ENCODE measurements at places on chromosomes 12 and 14. TPM values are rescaled to one million over a fixed set of nuclear protein-coding genes. Genes with fewer than 3 reads are reported as not detected.

GRCh38 chr14:70036665-70037064 is 152.1 kb downstream of the SLC8A3 start:
- H3K27ac ChIP-seq = no peak overlapping the region
- no peaks in the 10 kb centered on the region for H3K4me1 ChIP-seq
- H3K4me3 ChIP-seq = no peak overlapping the region
- no peak for DNase-seq
- H3K27me3 ChIP-seq = no peaks in the 10 kb centered on the region

DNA sequence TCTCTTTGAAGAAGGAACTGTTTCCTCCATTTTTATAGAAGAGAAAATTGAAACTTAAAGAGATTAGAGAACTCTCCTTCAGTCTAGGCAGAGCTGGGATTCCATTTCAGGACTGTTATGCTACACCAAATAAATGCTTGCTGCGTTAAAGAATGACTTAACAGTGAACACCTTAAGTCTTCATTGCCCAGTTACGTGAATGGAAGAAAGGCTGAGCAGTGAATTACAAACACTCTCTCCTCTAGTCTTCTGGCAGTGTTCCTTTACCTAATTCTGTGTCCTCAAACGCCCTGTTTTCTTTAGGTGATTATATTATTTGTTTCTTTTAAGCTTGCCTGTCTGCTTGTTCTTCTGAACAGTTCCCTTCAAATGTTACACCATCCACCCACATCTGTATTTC is 59.7 kb downstream of the RCOR1 start:
- no peaks in the 10 kb centered on the region for H3K36me3 ChIP-seq
- no peak overlapping the region for H3K4me3 ChIP-seq

DNA sequence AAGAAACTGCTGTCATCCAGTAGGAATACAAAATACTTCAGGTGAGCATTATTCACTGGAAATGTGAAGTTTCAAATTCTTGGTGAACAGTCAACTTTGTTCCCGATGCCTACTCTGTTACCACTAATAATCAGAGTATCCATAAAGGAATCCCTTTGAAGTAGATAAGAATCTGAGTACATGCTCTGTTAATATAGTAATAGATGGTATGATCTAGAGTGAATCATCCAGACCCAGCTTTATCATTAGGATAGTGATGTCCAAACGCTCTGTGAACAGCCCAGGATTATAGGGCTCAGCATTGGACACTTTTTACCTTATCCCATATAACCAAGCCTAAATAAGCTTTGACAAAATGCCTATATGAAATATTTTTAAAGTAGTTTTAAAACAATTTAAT is 33.3 kb downstream of the PPP2R3C start:
- no peaks in the 10 kb centered on the region for H3K4me1 ChIP-seq
- H3K27me3 ChIP-seq = no peaks in the 10 kb centered on the region
- no peak overlapping the region for H3K27ac ChIP-seq
- no peak overlapping the region for H3K4me3 ChIP-seq
- H3K36me3 ChIP-seq = peaks cover 66% of the 10 kb centered on the region
- no peak for DNase-seq

DNA sequence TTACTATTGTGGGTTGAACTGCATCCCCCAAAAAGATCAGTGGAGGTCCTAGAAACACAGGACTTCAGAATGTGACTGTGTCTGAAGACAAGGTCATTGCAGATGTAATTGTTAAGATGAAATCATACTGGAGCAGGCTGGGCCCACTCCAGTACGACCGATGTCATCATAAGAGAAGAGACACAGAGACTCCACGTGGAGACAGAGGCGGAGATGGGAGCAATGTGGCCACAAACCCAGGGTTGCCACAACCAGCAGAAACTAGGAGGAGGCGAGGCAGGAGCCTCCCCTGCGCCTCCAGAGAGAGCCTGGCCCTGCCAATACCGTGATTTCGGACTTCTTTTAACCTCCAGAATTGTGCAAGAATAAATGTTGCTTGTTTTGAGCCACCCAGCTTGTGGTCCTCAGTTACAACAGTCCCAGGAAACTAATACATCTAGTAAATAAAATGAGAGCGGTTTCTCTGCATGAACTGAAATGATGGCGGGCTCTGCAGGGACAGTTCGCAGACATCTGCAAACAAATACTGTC is 25.7 kb upstream of the FZD10 start:
- no peaks in the 10 kb centered on the region for H3K36me3 ChIP-seq
- no peak overlapping the region for H3K4me3 ChIP-seq
- no peaks in the 10 kb centered on the region for H3K4me1 ChIP-seq
- H3K27ac ChIP-seq = no peak overlapping the region
- no peaks in the 10 kb centered on the region for H3K27me3 ChIP-seq
- DNase-seq = no peak

GRCh38 chr12:85920324-85920947 is 46.3 kb downstream of the NTS start:
- H3K27ac ChIP-seq = no peak overlapping the region
- DNase-seq = no peak
- no peak overlapping the region for H3K4me3 ChIP-seq
- H3K4me1 ChIP-seq = no peaks in the 10 kb centered on the region

DNA sequence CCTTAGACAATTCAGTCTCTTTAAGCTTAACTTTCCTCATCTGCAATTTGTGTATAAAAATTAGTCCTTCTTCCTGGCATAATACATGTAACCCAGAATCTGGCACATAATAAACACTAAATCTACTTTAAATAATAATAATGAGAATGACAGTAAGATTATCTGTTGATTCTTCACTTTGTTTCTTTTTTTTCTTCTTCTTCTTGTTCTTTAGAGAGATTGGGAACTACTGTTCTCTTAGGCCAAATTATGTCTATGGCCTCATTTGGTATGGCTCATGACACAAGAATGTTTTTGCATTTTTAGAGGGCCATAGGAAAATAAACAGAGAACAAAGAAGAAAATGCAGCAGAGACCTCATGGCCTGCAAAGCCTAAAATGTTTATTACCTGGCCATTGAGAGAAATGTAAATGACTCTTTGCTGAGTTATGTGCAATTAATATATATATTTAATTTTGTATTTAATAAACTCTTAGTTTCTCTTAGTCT is 275.8 kb downstream of the SLC6A15 start:
- no peak overlapping the region for H3K4me3 ChIP-seq
- H3K27me3 ChIP-seq = no peaks in the 10 kb centered on the region
- no peaks in the 10 kb centered on the region for H3K36me3 ChIP-seq
- no peak overlapping the region for H3K27ac ChIP-seq

PRB2 gene
- total RNA-seq = not detected

DNA sequence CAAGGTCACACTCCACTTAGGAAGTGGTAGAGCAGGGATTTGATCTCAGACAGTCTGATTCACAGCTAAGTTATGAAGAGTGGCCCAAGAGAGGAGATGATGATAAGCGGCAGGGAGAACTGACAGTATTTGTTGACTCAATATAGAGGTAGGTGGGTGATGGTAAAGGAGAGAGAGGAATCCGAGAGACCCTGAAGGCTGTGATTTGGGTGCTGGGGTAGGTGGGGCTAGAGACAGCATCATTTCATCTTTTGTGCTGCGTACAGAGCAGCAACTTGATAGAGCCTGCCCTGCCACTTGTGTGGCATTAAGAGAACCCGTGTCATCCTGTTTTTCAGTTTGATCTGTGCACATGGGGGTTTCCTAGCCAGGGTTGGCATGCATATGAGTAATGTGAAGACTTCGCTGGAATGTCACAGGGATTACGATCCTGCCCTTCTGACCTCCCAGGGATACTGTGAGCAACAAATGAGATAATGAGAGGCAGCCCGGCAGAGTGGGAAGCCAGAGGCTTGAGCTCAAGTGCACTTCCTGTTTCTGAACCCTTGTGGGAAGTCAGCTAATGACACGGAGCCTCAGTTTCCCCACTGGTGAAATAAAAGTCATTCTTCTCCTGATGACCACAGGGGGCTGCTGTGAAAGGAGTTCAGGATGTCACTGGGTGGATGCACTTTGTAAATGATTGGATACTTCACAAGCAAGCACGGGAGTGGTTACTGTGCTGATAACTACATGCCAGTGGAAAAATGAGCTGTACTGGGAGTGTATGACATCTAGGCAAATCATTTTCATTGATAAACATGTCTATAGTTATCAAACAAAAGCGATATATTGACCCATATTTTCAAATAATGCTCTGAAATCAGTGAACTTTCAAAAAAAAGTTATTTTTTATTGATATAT is 59.5 kb upstream of the IGF1 start:
- DNase-seq = no peak
- no peaks in the 10 kb centered on the region for H3K4me1 ChIP-seq
- no peak overlapping the region for H3K4me3 ChIP-seq
- no peak overlapping the region for H3K27ac ChIP-seq

SMIM10L1 gene
- total RNA-seq = 9.6 TPM

DNA sequence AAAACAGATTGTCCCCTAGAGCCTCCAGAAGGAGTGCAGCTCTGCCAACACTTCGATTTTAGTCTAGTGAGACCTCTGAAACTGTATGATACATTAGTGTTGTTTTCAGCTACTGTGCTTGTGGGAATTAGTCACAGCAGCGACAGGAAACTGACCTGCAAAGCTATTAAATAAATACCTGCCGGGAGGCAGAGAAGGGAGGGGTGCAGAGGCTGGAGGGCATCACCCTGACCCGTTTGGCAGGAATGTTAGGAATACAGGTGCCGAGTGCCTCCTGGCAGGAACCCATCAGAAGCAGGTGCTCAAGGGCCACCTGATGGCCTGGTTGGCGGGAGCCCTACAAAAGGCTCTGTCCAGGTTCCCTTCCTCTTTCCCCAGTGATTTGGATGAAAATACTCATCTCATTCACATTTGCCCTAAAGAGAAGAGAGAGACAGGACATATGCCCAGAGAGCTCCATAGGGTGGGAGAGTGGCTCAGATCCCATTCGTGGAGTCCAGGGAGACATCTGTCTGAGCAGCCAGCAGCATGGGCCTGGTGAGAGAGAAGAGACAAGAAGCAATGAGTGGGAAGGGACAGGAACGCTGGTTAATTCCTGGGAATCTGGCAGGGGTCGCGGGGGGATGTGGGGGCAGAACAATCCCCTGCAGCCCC is 44.6 kb downstream of the C14orf132 start:
- no peak overlapping the region for H3K27ac ChIP-seq

- no peaks in the 10 kb centered on the region for H3K4me1 ChIP-seq
- no peaks in the 10 kb centered on the region for H3K36me3 ChIP-seq
- H3K27ac ChIP-seq = no peak overlapping the region
- no peak for DNase-seq
Observed at GRCh38 chr14:90546767-90547166, 149.9 kb downstream of the CALM1 start.

CDH24 gene
- total RNA-seq = 3.7 TPM

OTX2 gene
- total RNA-seq = not detected

DNA sequence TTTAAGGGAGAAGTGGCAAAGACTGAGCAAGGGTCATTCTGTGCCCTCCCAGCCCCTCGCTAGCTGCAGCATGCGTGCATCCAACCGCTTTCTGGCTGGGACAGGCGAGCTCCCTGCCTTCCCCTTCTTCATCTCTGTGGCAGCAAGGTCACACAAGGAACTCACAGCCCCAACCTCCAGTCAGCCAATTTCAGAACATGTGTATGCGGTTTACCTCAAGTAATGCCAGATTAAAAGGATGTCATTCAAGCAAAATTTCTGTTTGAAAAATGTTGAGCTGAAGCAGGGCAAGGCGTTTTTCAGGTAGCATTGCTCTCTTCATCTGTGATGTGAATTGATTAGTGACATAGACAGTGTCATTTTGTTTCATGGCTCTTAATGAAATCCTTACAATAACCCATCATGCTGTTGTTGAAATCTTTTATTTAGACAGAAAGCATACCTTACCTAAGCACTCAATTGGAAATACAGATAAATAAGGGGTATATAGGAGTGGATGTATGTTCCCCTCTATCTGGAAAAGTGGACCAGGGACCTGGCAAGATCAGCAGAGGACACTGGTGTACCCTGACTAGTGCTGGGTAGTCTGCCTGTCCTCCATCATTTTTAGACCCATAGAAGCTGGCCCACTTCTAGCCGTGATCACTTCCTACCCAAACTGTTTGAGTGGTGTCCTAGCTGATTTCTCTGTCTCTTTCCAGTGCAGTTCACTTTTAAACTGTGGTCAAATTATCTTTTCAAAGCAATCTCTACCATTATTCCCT is 82.8 kb upstream of the NEDD1 start:
- H3K4me3 ChIP-seq = no peak overlapping the region
- DNase-seq = no peak
- no peak overlapping the region for H3K27ac ChIP-seq
- no peaks in the 10 kb centered on the region for H3K4me1 ChIP-seq
- H3K27me3 ChIP-seq = peaks cover 7% of the 10 kb centered on the region

- DNase-seq = no peak
- peaks cover 27% of the 10 kb centered on the region for H3K4me1 ChIP-seq
- H3K27ac ChIP-seq = peak overlapping the region; percentile 7
- H3K27me3 ChIP-seq = no peaks in the 10 kb centered on the region
Observed at GRCh38 chr14:24607635-24608514, 1.6 kb downstream of the GZMH start.

SERPINA9 gene
- not detected for total RNA-seq

GYS2 gene
- total RNA-seq = 0.22 TPM

DNA sequence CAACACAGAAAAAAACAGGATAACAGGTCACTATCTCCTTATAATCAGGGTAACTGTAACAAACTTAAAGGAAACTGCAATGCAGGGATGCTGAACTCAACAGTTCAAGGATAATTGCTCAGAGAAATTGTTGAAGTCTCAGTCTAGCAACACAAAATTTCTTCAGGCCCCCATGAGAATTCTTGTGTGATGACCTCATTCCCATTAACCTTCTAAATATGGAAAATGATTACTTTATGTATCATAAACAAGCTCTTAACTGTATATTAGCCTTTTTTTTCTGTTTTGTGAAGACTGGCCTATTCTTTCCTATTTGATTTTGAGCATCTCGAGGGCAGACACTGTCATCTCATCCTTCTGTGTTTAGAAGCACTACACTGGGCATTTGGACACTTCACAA is 47.1 kb downstream of the IGF1 start:
- H3K4me1 ChIP-seq = no peaks in the 10 kb centered on the region
- no peaks in the 10 kb centered on the region for H3K36me3 ChIP-seq
- DNase-seq = no peak
- H3K27me3 ChIP-seq = no peaks in the 10 kb centered on the region

SMOC1 gene
- total RNA-seq = not detected

DNA sequence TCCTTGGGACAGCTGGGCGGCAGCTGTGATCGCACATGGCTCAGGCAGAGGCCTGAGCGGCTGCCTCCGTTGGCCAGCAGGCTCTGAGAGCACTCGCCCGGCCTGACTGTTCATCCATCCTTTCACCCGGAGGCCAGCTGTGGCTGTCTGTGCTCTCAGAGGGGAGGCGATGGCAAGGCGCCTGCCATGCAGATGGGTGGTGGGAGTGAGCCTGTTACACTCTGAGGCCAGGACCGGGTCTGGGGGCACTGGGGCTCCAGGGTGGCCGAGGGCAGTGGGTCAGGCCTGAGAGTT is 292.3 kb downstream of the TMEM121 start:
- H3K36me3 ChIP-seq = no peaks in the 10 kb centered on the region
- no peak for DNase-seq
- H3K27ac ChIP-seq = no peak overlapping the region
- no peaks in the 10 kb centered on the region for H3K27me3 ChIP-seq

GRCh38 chr12:130354407-130354806 is 16.7 kb downstream of the PIWIL1 start:
- no peak for DNase-seq
- H3K27me3 ChIP-seq = peaks cover 5% of the 10 kb centered on the region
- no peak overlapping the region for H3K27ac ChIP-seq
- H3K4me3 ChIP-seq = no peak overlapping the region

GRCh38 chr12:128571906-128572810 is 251.6 kb downstream of the SLC15A4 start:
- H3K27me3 ChIP-seq = no peaks in the 10 kb centered on the region
- DNase-seq = no peak
- no peaks in the 10 kb centered on the region for H3K36me3 ChIP-seq
- H3K4me1 ChIP-seq = no peaks in the 10 kb centered on the region
